ENCODE measurements at places on chromosomes 3 and 15.

DNA sequence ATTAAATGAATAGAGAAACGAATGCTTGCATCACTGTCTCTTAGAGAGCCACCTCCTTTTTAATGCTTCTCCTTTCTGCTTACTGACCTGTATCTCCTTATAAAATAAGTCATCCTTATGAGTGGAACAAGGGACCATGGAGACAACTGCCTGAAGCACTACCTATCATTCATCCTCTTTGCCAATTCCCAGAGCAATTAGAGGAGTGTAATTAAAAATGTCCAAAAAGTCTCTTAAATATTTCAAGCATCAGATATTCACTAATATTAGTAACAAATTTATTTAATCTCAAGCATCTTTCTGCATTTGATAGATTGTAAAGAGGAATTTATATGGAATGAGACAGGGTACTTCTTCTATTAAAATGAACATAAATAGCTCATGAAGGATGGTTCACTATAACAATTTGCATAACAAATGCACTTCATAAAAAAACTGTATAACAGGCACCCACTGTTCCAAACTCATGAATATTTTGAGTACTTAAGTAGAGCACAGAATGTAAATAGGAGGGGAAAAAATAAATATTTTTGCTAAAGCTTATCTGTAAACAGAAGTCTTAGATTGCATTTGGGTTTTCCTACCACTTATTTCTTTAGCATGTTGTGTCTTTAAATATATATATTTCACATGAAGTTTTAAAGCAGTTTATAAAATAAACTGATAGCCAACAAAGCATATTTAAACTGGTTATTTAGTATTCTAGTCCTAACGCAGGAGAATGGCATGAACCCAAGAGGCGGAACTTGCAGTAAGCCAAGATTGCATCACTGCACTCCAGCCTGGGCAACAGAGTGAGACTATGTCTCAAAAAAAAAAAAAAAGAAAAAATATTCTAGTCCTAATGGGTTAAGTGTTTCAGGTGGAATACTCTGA lies 269.3 kb downstream of the TBL1XR1 start:
- no peak for DNase-seq

DNA sequence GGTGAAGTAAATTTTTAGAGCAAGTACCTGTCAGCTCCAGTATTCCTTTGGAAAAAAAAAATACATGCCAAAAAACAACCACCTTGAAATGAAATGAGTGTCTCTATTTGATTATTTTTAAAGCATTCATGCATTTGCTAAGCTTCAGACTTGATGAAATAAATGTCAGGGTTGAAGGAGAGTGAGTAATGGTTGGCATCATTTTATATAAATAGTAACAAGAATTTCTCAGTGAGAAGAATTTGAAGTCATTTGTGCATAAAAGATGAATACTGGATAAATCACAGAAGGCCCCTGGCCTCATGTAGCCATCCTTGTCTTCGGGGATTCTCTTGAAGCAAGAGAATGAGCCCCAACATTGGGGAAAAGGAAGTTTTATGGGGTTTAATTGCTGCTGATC lies 318.4 kb downstream of the LPP start:
- DNase-seq = no peak

DNA sequence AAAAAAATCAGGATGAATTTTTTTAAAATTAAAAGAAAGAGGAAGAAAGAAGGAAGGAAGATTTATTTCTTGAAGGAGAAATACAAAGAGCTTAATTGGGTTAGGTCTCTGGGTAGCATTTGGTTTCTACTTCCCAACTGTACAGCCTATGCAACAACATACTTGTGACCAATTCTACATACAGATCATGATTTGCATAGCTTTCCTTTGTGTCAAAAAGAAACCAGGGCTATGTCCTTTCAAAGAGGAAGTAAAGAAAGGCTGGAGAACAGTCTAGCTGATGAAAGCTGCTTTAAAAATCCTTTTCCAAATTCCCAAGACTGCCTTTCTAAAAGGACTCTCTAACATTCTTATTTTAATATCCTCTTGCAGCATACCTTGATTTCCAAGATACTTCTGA lies 6.1 kb upstream of the HGD start:
- DNase-seq = no peak

- no peak for DNase-seq
These were observed 12.2 kb upstream of the TM2D3 start for GRCh38 chr15:101664303-101664913.

DNA sequence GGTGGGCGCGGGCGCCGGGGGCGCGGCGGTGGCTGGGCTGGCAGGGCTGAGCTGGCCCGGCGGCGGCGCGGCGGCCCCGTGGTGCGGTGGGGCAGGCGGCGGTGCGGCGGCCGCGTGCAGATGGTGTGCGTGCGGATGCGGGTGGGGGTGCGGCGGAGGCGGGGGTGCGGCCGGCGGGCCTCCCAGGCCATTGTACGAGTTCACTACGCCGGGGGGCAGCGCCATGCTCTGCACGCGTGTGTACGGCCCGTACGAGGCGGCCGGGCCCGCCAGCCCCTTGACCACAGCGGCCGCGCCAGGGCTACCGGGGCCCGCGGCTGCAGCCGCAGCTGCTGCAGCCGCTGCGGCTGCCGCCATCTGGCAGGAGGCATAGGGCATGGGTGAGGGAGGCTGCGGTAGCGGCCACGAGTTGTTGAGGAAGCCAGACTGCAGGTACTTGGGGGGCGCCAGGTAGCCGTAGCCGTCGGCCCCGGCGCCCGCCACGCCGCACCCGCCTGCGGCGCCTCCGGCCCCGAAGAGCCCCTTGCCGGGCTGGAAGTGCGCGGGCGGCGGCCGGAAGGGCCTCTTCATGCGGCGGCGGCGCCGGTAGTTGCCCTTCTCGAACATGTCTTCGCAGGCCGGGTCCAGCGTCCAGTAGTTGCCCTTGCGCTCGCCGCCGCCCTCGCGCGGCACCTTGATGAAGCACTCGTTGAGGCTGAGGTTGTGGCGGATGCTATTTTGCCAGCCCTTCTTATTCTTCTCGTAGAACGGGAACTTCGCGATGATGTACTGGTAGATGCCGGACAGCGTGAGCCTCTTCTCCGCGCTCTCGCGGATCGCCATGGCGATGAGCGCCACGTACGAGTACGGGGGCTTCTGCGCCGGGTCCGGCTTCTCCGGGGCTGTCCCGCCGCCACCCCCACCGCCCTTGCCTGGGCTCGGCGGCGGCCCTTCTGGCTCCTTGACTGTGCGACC lies 951 bp downstream of the FOXL2 start:
- DNase-seq = no peak

- DNase-seq = no peak
These were observed 71.4 kb upstream of the PLCL2 start for GRCh38 chr3:16813336-16813735.

DNA sequence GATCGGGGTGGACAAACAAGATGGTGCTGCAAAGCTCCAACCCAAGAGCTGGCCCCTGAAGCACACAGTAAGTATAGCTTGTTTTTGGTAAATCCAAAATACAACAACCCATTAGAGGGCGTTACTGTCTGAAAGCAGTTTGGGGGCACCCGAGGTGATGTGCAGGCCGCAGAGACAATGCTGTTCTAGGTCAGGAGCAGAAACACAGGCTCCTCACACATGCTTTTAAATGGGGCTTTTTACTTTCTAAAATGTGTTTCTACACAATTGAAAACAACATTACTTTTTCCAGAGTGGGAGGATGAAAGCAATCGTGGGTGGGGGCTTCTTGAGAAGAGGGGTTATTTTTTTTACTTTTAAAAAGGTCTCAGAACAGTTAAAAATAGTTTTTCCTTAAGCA lies 1029.3 kb upstream of the CFAP20DC start:
- DNase-seq = no peak

DNA sequence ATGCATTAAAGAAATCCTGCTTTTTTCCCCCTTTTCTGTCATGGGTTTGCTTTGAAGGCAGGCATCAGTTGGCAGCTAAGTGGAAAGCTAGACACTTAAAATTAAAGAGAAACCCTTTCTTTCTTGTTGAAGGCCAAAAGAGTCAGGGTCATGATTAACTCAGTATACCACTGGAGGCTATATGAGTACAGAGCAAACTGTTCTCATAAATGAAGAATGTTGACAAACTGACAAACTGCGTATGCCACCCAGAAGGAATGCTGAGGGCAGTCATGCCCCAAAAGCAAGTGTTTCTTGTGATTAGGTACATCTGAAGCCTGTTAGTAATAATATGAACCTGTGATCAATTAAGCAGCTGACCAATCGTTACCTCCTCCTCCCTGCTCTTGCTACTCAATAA lies 43.6 kb upstream of the COL6A6 start:
- no peak for DNase-seq

GRCh38 chr3:118186051-118186450 lies 848.6 kb downstream of the IGSF11 start:
- DNase-seq = no peak

DNA sequence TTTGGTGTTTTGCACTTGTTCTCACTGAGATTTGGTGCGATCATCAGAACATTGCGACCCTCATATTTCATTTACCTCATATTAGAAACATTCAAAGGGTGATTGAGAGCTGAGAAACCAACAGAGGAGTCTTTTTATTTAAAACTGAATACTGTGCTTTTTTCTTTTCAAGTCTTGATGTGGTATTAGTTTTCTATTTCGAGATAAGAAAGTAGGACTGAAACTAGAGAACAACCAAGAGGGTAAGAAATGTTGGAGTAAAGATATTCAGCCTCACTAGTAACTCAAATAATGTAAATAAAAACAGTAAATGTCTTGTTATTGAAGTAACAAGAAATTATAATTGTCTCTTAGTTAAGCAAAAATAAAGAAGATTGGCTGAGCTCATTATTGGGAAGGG lies 26.5 kb downstream of the EFHB start:
- DNase-seq = no peak

DNA sequence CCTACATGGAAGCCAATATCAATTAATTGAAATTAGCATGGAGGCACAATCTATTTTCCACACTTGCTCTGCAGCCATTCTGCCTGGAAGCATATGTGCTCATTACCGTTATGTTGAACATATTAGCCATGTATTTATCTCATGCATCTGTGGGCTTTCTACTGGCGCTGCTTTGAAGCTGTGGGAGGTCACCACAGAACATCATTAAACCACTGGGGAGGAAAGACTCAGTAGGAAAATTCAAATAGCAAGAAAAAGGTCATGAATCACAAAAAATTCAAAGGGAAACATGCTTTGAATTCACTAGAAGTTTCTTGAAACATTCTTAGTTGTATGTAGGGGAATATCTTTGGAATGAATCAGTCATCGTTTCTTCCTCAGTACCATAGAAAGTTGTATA lies 652.5 kb downstream of the EDEM1 start:
- no peak for DNase-seq

- no peak for DNase-seq
These were observed 53.0 kb downstream of the TMEM45A start for GRCh38 chr3:100545371-100545770.

DNA sequence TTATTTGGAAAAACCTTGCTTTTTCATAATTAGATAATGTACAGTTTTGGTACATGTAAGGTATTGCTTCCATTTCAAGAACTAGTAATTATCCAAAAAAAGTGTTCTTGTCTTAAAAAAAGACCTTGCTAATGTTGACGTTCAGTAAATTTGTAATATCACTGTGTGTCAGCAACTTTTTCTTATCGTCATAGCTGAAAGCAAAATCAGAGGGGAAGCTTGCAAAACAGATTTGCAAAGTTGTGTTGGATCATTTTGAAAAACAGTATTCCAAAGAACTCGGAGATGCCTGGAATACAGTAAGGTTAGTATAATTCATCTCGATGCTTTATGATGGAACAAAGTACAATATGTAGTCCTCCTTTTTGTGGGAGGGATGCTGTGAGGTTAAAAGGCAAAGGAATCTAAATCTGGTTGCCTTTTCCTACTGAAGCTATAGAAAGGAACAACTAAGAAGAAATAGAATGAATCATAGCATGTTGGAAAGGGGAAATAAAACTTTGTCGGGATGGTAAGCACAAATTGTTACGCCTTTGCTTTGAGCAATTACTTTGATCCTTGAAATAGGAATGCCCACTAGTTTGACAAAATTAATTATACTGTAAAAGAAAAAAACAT lies 1.5 kb downstream of the NSUN3 start:
- DNase-seq = no peak

DNA sequence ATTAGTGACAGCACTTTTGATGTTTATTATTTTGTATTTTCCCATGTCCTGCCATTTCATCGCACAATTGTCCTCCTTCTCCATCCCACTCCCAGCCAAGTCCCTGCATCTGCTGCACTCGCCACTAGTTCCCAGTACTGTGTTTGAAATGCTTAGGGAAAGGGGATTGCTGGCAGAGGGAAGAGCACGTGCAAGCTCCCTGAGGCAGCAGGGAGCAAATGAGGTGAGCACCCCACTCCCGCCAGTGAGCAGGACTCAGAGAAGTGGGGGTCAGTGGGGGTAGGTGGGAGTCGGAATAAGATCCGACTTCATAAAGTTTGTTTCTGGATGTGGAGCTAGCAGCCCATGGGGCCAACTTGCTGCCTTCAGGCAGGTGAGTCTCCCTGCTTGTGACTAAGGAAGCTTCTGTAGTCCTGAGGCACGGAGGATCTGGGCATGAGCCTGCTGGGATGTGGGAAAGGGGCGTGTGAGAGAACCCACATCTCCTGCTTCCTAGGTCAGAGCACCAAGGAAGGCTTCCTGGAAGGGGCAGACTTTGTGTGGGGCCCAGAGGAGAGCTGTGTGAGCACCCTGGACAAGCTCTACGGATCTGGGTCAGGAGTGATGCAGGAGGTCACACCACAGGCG lies 99.7 kb upstream of the TLE3 start:
- DNase-seq = no peak
